ENCODE measurements at places on chromosomes 13 and 19.

- no peak for DNase-seq
Observed at GRCh38 chr13:102609696-102610095, 12.9 kb downstream of the TPP2 start.

- DNase-seq: no peak
Observed at GRCh38 chr13:38223089-38223488, 126.6 kb upstream of the UFM1 start.

GRCh38 chr13:51912091-51912490 lies 50.3 kb downstream of the CCDC70 start:
- DNase-seq: peak; percentile 75

DNA sequence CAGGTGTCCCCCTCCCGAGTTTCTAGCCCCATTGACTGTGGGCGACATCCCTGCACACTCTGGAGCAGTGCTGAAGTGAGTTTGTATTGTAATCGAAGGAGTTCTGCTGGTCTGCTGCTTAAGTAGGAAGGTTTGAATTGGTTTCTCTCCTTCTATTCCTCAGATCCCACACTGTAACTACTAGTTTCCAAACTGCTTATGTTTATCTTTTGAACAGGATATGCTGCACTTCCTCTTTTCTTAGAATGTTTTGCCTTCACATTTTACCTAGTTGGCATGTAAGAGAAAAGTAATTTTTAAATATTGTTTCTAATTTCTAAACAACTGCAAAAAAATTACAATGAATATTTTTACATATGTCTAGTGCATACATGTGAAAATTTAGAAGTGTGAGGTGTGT lies 511.8 kb downstream of the KLF12 start:
- no peak for DNase-seq

DNA sequence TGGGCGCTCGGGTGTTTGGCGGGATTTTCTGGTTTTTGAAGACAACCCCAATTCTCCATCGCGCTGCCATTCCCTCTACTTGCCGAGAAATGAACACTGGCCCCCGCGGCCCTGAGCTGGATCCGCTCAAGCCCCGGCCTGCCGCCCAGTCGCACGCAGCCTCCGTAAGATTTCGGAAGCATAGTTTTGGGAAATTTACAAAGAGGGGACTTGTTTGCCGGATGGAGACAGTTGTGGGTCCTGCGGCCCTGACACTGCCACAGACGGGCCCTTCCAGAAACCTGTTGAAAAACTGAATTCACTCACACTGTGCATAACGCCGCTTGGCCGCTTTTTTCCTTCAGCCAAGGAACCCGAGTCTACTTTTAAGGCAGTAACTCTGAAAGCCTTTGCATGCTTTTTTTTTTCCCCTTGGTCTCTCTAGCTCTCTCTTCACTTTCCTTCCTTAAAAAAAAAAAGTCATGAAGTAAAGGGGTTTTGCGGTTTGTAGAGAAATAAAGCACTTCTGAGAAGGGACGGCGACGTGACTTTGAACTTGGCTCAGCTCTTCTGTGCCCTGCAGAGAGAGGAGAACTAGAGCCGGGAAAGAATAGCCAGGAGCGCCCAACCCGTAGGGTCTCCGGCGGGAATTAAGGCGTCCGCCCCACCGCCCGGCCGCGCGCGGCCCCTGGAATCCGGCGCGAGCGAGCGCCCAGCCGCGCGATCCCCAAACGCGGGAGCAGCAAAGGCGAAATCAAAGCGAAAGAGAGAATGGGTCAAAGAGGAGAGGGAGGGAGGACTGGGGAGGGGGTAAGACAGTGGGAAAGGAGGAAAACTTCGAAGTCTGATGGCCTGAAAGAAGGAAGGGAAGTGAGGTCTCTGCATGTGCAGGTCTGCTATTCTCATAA lies 3.4 kb upstream of the ZIC2 start:
- DNase-seq: no peak

DNA sequence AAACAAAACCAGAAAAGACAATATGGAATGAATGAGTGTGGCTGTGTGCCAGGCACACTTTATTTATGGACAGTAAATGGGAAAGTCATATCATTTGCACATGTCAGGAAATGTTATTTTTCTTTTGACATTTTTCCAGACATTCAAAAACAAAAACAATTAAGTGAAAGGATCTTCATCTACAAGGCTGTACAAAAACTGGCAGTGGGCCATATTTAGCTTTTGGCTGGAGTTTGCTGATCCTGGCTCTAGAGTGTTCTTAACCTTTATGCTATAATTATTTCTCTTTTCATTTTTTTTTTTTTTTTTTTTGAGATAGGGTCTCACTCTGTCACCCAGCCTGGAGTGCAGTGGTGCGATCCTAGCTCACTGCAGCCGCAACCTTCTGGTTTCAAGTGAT lies 6.5 kb upstream of the TNFSF9 start:
- DNase-seq: no peak

- no peak for DNase-seq
Observed at GRCh38 chr13:43009506-43009905, 13.9 kb upstream of the DNAJC15 start.

GRCh38 chr13:74004109-74004508 lies 130.1 kb downstream of the KLF12 start:
- DNase-seq: no peak

- DNase-seq: no peak
Observed at GRCh38 chr13:75417656-75418055, 64.3 kb downstream of the TBC1D4 start.

GRCh38 chr13:40986101-40986856 lies 32.8 kb downstream of the ELF1 start:
- no peak for DNase-seq

DNA sequence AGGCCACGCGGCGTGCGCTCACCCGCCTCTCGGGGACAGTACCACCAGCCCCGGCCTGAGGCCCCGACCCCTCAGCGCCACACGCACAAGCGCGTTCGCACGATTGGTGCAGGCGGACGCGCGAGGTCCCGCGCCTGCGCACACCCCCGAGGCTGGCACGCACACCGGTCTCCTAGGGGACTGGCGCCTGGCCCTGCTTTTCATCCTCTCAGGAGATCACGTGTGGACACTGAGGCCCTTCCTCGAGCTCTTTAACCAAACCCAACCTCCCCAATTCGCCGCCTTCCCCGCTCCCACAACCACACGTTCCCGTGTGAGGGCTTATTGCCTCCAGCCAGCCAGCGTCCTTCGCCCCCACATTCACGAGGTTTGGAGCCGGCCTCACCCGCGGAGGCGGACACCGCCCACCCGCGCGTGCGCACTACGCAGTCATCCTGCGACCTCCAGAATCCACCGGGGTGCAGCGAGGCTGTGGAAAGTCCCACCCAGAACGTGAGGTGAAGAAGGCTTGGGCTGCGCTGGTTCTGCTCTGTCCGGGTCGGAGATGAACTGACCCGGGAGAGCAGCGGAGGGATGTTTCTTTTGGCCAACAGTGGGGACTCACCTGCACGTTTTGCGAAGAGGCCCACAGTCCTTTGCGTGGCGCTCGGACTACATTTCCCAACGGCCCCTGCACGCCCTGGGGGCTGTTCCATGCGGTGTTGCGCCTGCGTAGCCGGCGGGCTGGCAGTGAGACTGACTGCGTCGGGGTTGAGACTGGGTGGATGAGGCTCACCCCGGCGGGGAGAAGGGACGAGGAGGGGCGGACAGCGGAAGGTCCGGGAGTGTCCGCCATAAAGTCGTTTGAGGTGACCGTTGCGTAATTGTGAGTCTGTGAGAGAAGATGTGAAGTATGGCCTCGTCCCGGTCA lies 539 bp upstream of the ZNF667 start:
- DNase-seq: no peak

- no peak for DNase-seq
Observed at GRCh38 chr13:105170438-105170837, 1365.0 kb downstream of the EFNB2 start.

- DNase-seq: no peak
Observed at GRCh38 chr19:17846146-17846545, 1.6 kb downstream of the JAK3 start.

- no peak for DNase-seq
Observed at GRCh38 chr19:3062165-3063105, at the start of gene TLE5. Gene TLE5, minus strand, starts transcription at chr19:3062495. Its CDS starts 295 bp downstream, at chr19:3062200.

DNA sequence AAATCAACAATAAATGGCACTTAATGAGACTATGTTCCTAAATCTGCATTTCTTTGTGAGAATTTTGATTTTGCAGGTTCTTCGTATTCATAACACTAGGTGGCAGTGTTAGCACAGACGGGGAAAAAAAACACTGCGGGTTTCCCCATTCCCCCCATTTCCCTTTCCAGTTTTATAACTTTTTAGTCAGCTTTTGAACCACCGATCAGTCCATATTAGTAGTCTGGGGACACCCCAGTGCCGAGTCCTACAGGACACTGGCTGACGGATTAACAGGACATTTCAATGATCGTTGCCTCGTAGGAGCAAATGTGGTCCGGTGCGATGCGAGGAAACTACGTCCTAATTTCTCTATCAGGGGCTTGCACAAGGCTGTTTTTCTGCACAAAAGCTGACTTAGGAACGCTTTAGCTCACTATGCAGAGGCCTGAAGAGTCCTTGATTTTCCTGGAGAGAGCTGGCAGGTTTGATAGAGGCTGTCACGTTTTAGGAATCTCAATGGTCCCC lies 234.3 kb downstream of the LMO7 start:
- DNase-seq: peak; percentile 46

- no peak for DNase-seq
Observed at GRCh38 chr13:68358294-68358705, 1128.2 kb upstream of the PCDH9 start.

GRCh38 chr13:44312131-44312530 lies 61.5 kb upstream of the SERP2 start:
- no peak for DNase-seq

GRCh38 chr13:86881390-86881789 lies 789.8 kb upstream of the SLITRK5 start:
- DNase-seq: no peak

DNA sequence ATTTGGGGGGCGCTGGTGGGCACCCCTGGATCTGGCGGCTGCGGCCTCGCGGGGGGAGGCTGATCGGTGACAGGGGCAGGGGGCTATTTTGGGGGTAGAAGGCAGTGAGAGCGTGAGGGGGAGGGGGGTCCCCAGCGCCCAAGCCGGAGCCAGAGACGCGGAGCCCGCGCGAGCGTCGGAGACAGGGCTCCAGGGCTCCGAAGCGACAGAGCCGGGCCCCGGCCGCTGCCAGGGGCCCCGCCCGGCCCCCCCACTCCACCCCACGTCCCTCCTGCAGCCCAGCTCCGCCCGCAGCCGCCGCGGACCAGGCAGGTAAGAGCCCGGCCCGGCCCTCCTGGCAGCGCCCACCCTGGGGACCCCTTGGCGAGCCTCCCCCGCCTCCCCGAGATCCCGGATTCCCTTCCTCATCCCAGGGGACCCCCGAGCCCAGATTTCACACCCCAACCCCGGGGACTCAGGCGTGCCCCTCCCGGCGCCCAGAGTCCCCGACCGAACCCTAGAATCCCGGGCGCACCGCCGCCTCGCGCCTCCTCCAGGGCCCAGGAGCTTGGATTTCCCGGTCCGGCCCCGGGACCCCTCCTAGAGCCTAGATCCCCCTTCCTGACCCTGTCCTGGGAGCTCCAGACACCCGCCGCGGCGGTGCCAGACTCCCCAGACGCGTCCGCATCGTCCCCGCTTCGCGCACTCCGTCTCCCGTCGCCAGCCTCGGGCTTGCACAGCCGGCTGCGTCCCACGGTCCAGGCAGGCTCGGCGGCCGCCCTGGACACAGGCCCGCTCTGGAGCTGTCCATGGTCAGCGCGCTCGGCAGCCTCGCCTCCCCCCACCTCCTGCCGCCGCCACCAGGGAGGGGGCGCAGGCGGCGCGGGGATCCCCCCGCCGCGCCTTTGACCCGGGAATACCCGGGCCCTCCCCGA lies at the start of gene PPFIA3:
Gene PPFIA3 (plus strand): TSS at position 134 of the 914 bp plus-strand sequence. CDS start 8,330 bp downstream, outside the sequence.
- peak; percentile 55 for DNase-seq

DNA sequence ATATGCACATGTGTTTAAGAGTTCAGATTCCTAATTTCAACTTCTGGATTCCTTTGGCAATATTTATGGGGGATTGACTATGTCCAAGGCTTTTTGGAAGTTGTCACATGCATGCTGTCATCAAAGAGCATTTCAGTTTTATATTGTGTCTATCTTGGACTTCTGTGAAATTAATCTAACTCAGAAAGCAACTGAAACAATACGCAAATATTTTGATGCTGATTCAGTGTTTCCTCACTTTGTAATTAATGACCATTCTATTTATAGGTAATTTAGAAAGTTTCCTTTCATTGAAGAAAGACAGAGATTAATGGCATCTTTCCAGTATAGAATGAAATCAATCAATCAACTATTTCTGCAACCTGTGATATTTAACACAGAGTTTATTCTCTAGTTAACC lies 550.1 kb downstream of the PCDH9 start:
- DNase-seq: no peak

GRCh38 chr19:23855676-23856075 lies 59.0 kb upstream of the ZNF726 start:
- DNase-seq: no peak

DNA sequence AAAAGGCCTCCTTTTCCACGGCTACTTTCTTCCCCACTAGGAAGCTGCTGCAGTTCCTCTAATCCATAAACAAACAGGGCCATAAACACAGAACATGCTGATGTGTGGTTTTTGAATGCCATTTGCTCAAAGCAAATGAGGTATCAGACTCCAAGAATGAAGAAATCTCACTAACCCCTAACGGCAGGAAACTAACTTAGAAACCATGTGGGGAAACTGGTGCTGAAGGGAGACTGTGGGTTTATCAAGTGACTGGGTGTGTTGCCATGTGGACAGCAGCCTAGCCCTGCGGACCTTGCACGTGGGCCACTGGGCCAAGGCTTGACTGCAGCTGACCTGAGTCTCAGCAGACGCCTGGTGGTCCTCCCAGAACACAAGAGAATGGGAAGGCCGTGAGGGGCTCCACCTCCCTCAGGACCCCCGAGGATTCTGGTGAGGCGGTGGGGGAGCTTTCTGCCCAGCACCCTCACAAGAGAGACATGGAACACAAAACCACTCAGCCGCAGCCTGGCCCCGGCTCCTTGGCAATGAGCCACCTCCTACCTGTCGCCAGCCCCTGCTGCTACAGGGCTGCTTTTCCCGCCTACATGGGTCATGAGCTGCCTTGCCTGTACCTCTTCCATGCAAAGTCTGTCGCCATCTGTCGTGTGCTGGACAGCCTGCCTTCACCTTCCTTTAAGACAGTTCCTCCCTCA lies 10.6 kb downstream of the SLC15A1 start:
- DNase-seq: peak; percentile 22

DNA sequence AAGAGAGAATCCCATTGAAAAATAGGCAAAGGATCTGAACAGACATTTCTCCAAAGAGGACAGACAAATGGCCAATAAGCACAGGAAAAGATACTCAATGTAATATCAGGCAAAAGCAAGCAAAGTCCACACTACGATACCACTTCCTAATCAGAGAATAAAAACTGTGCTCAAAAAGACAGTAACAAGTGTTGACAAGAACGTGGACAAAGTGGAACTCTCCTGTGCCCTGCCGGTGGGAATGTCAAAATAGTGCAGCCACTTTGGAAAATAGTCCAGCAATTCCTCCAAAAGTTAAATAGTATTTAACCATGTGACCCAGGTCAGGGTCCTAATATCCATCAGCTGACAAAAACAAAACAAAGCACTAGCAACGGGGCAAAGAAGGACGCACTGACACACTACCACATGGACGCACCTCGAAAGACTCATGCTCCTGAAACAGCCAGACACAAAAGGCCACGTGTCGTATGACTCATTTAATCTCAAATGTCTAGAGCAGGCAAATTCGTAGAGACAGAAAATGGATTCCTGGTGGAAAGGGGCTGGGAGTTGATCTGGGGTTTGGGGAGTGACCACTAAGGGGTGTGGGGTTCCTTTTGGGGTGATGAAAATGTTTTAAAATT lies 5.2 kb downstream of the MIER2 start:
- DNase-seq: no peak

Measured in Caco-2 (cell line).